ENCODE measurements at places on chromosomes 2 and 18.

DNA sequence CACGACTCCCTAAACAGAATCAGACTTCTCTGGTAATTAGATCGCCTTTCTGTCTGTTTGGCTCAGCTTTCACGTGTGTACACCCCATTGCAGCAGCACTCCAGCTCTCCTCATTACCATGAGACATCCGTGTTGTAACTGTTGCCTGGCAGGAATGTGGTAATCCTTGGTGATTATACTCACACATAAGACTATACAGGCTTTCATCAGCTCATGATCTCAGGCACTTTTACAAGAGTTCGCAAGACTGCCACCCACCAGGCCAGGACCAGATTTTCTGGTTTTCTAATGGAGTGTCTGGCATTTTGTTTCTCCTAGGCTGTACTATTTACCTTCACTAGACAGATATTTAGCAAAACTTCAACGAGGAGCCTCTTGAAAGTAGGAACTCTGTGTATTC, 50.2 kb downstream of the ACVR1 start:
- no peak for DNase-seq

DNA sequence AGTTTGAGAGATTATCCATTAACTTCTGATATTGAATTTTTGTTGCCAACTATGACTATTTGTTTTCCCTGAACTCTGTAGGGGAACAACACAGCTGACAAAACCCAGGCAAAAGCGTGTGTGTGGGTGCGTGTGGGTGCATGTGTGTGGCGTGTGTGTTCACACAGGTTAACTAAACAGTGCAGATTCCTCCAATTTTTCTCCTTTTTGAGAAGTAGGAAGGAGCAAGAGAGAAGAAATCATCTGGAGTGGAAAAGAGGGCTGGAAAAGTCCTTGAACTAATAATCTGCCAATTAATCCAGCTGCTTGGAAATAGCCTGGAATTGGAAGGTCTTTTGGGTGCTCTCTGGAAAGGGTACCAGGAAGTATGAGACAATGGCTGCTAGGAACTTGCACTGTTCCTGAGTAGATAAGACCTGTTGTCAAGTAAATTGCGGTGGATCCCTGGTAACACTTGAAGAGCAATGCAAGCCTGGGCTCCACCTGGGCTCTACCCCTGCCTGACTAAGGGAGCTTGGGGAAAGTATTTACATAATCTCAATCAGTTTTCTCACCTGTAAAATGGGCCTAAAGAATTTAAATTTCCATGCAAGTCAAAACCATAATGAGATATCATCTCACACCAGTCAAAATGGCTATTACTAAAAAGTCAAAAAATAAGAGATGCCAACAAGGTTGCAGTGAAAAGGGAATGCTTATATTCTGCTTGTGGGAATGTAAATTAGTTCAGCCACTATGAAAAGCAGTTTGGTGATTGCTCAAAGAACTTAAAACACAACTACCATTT, 40.5 kb upstream of the IL1R1 start:
- no peak for DNase-seq

DNA sequence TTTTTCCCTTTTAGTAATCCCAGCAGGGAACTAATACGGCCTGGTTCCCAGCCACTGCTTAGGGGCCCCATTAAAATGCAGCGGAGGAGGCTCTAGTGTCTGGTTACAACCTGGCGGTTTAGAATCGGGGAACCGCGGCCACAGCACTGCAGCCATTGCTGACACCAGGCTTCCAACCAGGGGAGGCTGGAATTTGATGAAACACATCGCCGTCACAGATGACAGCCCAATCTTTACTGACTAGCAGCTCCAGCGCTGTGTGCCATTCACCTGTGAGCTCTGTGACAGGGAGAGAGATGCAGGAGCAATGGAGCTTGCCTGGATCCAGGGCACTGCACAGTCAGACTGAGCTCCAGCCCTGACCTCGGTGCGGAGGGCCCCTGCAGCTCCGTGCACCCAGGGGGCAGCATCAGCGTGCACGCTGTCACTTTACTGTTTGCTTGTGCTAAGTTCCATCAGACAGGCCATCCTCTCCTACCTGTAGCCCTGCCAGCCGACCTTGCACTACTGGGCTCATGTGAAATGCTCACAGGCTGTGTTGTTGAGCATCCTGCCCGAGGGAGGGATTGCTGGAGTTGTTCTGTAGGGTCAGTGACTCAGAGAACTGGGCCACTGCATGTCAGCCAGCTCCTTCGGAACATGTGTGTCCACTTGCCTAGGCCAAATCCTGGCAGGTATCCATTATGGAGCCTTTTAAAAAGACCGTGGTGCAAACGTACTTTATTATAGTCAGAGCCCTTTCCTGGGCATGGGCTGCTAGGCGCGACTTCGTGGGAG, 203.5 kb downstream of the SEPTIN10 start:
- DNase-seq, result no peak

DNA sequence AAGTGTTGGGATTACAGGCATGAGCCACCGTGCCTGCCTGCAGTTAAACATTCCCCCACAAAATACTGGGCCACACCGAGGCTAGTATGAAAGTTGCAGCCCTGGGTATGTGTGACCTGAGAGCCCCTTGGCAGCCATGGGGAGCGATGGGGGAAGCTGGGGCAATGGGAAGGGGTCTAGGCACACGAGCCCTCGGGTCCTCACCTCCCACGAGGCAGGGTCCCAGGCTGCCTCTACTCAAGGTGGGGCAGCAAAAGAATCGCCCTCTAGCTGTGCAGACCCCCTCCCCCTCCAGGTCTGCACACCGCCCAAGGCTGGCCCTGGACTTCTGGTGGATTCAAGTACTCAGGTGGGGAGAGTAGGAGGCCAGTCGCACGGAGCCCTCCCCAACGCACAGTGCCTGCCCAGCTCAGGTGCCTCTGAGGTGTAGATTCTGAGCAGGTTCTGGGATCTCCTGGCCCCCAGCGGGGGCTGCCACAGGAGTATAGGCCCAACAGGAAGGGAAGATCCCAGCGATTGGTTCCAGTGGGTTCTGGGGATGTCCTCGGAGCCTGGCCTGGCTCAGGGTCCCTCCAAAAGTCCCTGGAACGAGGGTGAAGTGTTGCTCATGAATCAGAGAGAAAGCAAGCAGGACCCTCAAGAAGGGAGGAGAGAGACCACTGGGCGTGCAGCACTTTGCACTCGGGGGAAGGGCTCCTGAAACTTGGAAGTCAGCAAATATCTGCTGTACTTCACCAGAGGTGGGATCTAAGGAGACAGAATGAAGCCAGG, 2.6 kb downstream of the GPR35 start:
- no peak for DNase-seq

GRCh38 chr18:24177499-24178133, 38.8 kb downstream of the CABYR start:
- no peak for DNase-seq

- no peak for DNase-seq
Observed at GRCh38 chr2:119438128-119438656, 6.5 kb downstream of the TMEM37 start.

DNA sequence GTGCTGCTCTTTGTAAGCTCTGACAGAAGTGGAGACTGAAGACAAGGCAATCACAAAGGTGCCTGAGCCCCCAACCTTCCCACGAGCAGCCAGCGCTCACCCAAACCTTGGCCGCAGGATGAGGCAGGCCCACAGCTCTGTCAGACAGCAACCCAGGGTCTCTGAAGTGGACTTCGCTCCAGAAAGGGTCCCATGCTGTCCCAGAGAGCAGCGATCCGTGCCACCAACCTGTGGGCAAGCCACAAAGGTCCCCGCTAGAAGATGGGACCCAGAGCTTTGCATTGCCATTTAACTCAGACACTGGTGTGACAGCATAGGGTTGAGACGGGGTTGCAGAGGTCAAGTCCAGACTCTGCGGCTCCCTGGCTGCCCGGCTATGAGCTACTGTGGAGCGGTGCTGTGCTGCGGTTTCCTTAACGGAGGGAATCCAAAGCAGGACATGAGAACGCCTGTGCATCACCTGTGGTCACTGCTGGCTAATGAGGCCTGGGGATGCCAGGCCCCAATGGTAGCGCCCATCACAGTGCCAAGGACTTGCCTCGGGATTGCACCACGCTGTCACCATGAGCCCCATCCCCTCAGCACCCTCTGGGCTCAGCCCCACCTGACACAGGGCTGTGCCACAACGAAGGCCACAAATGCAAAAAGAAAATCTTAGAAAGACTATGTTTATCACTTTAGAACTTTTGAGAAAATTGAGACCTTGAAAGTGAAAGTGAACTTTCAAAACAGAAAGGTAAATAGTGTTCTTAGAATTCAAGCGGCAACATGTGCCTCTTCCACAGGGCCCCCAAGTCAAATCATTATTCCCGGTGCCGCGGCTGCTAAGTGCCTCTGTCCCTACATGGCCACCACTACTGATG, 103.4 kb downstream of the HDAC4 start:
- DNase-seq, result no peak

DNA sequence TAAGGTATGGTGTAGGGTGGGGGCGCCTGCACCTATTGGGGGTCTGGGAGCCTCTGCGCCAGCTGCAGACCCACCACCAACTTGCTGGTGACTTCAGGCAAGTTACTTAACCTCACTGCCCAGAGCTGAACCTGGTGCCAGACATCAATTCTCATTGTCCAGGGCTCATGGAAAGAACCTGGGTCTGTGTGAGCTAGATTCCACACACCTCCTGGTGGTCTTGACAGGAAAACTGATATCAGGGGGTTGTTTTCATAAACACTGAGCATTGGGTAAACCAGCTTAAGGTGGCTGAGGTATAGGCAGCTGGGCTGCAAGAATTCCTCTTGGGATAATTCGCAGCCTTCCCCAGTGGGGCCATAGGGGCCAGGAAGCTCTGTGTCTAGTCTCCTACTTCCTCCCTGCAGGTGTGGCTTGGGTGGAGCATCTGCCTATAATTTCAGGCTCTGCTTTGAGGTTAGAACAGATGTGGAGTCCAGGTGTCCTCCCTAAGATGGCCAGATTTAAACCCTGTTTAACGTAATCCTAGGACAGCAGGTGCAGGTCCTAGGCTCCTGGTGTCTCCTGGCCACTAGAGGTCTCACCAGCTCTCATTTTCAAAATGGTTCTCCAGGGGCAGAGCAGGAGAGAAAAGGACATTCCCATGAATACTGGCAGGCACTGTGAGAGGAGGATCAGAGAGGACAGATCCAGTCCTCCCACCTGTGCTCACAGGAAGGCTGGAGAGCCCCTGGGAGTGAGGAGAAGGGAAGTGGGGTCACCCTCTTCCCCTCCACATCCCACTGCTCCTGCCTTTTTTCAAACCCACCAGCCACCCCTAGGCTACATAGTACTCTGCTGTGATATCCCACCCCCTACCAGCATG, 100.4 kb upstream of the SMAD2 start:
- no peak for DNase-seq

- peak; percentile 67 for DNase-seq
Observed at GRCh38 chr2:174341293-174341994, 6.7 kb downstream of the SP9 start.

DNA sequence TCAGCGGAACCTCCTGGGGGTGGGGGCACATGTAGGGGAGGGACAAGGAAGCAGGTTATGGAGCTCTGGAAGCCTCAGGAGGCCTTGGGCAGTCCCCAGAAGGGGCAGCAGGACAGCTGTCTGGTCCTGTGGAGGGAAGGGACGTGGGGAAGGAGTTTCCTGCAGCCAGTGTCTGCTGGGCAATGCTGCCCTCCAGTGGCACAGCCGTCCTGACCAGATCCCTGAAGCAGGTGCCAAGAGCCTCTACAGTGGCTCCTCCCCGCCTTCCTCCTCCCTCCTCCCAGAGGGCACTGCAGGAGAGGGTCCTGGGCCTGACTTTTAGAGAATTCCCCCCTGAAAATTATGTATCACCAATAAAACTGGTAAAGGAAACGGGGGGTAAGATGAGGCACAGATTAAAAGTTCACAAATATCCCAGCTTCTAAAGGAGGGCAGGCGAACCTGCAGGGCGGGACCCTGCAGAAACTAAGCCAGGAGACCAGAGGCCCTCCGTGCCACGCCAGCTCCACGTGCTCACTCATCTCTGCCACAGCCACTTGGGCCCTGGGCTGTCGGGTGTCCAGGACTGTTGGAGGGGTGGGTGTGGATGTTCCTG, 258.5 kb downstream of the TWIST2 start:
- DNase-seq, result no peak

- DNase-seq, result no peak
Observed at GRCh38 chr2:237651761-237652160, 24.4 kb downstream of the LRRFIP1 start.

DNA sequence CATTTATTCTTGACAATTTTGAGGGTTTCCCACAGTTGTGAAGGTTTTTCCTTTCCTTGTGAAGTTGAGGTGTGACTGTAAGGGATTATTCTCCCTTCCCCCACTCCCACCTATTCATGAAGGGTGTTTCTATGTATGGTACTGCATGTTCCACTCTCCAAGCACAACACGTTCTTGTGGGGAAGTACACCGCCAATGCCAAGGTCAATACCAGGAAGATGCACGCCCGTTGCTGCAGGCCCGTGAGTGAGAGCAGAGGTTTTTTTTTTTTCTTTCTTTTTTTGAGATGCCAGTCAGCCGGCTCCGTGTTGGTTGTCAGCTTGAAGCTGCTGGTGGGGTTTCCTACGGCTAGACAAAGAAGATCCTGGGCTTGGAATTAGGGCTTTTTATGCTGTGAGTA, 38.6 kb upstream of the EPHA4 start:
- no peak for DNase-seq

DNA sequence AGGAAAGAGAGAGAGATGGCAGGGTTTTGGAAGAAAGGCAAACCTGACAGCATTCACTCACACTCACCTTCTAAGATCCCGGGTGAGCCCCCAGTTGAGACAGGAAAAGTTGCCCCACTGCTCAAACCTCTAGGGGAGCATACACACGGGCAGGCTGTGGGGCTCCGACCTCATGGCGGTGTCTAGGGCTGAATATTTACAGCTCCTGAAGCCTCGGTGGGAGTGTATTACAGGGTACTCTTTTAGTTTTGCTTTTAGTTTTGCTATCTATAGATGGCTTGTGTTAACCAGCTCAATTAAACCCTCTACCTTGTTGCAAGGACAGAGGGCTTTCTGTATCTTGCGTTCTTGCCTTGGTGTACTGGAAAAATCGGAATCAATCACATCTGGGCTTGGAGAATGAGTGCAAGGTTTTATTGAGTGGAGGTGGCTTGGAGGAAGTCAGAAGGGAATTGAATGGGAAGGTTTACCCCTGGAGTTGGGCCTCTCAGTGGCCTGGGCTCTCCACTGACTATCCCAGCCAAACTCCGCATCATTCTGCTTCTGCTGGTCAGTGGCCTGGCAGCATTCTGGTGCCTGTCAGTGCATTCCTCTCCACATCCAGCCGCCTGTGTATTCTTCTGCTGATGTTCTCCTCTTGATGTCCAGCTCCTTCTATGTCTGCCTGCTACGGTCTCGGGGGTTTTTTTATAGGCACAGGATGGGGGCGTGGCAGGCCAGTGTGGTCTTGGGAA, 10.1 kb upstream of the IFIH1 start:
- DNase-seq, result no peak

Data from activated naive CD4-positive, alpha-beta T cell (primary cell).